ENCODE measurements at places on chromosomes 2 and 18. TPM values are rescaled to one million over a fixed set of nuclear protein-coding genes. Genes with fewer than 3 reads are reported as not detected.

Gene CD8B
- 2.2 TPM for polyA plus RNA-seq

Gene GALR1
- polyA plus RNA-seq: 0.11 TPM

Gene OTOS
- 1.2 TPM for polyA plus RNA-seq

Gene DPP4
- polyA plus RNA-seq: 6.3 TPM

Gene CCDC74A
- polyA plus RNA-seq: 124 TPM

Gene PRKAG3
- 0.40 TPM for polyA plus RNA-seq

Gene NFE2L2
- 72.7 TPM for polyA plus RNA-seq

Gene RNF181
- 189 TPM for polyA plus RNA-seq

Gene SGPP2
- 5.9 TPM for polyA plus RNA-seq

DNA sequence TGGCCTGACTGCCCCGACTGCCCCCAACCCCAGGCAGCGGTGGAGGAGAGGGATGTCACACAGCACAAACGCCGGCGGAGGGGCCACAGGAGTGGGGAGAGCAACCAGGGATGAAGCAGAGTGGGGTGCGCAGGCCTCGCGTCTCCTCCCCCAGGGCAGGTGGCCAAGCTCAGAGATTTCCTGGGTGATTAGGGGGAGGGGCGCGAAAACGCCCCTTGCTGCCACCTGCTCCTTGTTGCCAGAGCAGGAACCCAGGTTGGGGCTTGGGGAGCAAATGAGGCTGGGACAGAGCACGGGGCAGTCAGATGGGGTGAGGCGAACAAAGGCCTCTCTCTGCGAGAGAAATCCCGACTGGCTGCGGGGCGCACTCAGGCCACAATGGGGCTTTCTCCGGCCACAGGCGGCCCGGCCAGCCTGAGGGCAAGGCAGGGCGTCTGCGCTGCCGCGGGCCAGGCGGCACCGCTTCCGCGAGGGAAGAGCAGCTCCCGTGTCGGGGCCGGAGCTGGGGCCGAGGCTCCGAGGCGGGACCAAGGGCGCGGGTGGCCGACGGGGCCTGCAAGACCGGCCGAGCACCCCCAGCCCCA is 11.5 kb downstream of the TEX44 start:
- DNase-seq: peak; percentile 48

GRCh38 chr2:203909974-203910373 is 26.6 kb upstream of the ICOS start:
- DNase-seq: no peak

GRCh38 chr18:10141559-10141958 is 227.7 kb downstream of the VAPA start:
- DNase-seq: no peak

- no peak for DNase-seq
Measured at GRCh38 chr2:27856386-27856785, 33.8 kb downstream of the RBKS start.

DNA sequence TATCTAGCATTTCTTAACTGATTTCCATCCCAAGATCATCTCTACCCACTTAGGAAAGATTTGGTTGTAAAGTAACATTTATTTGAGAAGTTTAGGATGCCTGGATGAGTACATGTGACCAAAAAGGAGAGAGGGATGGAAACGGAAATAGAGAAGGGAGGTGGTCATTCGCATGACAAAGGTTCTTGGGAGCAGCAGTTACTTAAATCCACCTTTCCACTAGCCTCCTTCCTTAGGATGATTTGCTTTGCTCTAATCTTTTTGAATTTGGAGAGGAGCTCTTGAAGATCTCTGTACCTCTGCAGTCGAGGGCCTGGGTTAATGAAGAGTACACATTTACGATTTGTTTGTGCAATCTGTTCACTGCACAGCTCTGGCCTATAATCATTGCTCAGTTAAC is 623.5 kb downstream of the EPHA4 start:
- no peak for DNase-seq

DNA sequence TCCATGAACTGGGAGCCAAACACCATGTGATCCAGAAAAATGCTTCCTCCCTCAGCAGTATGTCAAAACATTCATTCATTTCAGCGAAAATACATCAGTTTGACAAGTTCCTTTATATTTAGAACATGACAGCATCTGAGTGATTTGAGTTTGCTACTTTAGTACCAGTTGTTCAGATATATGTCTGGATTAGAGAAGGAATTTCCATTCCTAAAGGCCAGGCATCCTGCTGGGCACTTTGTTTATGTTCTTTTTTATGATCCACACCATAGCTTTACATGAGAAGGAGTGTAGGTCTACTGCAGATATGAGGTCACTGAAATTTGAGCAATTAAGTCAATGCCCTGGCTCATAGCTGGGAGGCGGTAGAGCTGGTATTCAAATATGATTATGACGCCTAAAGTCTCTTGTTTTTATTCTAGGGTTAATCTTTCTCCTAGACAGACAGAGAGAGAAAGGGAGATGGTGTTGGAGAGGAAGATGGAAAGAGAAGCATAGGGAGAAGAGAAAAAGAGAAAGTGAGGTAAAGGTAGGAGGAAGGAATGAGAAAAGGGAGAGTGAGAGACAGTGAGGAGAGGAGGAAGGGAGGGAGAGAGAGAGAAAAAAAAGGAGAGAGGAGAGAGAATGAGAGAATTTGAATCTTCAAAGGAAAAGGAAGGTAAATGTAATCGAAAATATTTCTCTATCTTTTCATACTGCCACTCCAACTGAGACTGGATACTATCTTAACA is 839.5 kb upstream of the FANCL start:
- no peak for DNase-seq

GRCh38 chr2:20130821-20131645 is 79.6 kb upstream of the LAPTM4A start:
- no peak for DNase-seq

GRCh38 chr2:109398366-109399015 is 215.3 kb downstream of the SEPTIN10 start:
- no peak for DNase-seq

DNA sequence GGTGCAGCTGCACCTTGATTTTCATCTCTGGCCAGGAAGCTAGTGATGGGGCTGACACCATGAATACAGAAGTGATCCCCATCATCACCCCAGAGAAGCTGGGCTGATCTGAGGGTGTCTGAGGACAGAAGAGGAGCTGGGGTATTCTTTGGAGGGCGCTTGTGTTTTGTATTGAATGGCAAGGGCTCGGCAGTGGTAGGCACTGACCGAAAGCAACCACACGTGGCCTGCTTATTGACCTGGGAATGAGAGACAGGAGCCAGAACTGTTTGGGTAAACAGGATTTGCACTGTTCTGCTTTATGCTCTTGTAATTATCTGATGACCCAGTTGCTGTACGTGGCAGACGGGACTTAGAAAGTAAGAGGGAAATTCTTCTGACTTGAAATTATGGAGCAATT is 62.6 kb upstream of the RPL31 start:
- DNase-seq: no peak

GRCh38 chr2:73448856-73449255 is 63.2 kb downstream of the ALMS1 start:
- DNase-seq: no peak

DNA sequence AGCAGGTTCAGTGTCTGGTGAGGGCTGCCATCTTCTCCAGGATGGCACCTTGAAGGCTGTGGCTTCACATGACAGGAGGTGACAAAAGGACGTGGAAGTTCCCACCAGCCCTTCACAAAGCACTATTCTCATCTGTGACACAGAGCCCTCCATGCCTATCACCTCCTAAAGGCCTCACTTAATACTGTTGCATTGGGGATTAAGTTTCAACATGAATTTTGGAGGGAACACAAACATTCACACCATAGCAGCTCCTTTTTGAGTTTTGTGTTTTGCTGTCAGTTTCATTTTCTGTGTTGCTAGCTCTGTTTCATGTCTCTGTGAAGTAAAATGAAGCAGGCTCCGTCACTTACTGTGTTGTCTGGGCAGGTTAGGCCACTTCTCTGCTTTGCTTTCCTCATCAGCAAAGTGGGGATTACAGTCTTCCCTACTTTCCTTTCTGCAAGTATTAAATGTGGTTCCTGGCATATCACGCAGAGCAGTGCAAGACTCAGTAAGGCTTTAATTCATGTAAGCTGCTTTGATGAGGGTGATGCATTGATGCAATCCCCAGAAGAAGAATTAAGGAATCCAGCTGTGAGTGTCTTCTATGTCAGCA is 31.6 kb downstream of the LIMS1 start:
- DNase-seq: no peak

DNA sequence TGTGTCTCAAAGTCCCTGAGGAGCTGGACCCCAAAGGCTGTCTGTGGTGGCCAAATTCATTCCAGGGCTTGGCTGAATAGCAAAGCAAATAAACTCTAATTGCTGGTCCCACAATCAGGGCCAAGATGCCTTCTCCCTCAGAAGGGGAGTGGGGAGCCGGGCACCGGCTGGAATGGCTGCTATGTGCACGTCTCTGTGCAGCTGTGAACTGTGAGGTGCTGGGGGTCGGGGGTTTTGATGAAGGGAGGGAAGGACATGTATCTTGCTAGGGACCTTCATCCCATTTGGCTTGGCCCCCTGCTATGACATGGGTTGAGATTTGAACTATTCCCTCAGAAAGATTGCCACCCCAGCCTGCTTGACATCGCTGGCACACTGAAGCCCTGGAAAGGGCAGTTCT is 60.4 kb downstream of the CIB4 start:
- DNase-seq: no peak

DNA sequence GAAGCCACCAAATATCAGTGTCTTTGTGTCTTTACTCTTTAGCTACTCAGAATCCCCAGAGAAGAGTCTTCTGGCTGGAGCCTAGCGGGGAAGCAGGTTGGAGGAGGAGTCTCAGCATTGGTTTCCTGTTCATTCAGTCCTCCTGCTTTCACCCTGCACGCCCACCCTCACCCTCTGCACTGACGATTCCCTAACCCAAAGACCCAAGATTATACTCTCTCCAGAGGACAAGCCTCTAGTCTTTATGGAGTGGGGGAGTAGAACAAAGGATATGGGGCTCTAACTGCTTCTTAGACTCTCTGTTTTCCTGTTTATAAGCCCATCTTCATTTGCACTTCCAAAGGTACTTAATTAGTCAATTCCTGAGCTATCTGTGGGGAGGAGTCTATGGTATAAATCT is 338.8 kb downstream of the AGPS start:
- DNase-seq: no peak

GRCh38 chr2:111071600-111072171 is 49.0 kb upstream of the BCL2L11 start:
- DNase-seq: no peak

- no peak for DNase-seq
Measured at GRCh38 chr2:127277028-127277427, 16.9 kb downstream of the ERCC3 start.

GRCh38 chr18:6021306-6022073 is 126.2 kb upstream of the TMEM200C start:
- no peak for DNase-seq

DNA sequence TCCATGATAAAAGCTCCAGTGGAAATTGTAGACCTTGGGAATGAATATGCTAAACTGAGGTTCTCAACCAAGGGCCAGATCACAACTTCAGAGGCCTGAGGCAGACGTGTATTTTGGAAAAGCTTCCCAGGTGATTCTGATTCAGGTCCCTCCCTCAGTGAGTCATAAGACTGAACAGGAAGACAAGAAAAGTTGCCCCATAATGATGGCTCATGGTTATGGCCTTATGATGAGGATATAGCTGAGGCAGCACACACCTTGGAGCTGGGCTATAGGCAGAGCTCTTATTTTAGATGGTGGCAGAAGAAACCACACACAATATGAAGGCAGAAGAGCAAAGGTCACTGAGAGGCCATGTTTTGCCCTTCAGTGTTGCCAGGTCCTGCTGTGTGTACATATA is 9.6 kb downstream of the ANTXR1 start:
- DNase-seq: no peak

- no peak for DNase-seq
Measured at GRCh38 chr2:218006741-218007140, 3.9 kb upstream of the TNS1 start.

DNA sequence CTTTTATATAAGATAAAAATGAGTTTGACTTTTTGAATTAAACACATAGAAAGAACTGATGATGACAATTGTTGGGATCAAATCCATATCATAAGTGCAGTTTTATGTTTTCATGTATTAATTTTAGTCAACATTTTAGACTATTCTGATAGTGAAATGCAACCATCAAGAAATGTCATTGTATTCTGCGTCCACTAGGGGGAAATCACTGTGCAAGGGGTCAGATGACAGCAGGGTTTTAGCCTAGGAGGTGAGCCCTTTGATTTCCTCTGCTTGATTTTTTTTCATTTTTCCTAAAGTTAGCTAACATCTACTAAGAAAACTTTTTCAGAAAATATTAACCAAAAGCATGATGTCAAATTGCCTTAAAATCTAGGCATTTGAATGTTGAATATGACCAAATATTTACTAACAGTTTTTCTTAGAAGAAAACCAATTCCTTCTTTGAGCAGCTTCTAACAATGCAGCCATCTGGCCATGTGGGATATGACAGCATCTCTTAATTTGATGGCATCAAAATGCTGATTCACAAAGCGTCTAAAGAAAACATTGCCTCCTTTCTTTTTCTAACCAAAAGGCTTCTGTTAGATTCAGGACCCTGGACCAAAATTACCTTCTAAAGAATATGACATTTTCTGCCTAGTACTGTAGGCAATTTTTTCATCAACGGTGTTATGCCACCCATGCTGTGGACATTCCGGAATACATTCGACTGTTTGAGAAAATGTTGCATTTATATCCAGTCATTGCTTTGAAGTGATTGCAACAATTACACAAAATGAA is 141.5 kb downstream of the SPHKAP start:
- DNase-seq: no peak

- DNase-seq: no peak
Measured at GRCh38 chr18:51727780-51728179, 530.3 kb upstream of the MEX3C start.
